BJ (cell line): ENCODE measurements at places on chromosomes 3 and 15.

DNA sequence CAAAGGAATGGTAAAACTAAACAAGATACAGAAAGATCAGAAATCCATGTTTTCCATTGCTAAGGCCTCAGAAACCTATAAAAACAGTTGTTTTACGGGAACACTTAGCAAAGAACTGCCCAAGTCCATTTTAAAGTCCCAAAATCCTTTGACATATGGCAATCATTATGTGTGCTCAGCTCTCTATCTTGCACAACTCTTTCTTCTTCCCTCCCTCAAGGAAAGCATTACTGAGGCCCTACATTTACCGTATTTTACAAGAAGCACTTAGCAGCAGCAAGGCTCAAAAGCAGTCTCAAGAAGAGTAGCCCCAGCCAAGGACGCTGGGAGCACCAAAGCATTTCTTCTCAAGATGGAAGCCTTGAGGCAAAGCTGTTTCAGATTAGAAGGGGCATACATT lies 169.6 kb upstream of the LRTM1 start:
- peak; percentile 31 for DNase-seq

DNA sequence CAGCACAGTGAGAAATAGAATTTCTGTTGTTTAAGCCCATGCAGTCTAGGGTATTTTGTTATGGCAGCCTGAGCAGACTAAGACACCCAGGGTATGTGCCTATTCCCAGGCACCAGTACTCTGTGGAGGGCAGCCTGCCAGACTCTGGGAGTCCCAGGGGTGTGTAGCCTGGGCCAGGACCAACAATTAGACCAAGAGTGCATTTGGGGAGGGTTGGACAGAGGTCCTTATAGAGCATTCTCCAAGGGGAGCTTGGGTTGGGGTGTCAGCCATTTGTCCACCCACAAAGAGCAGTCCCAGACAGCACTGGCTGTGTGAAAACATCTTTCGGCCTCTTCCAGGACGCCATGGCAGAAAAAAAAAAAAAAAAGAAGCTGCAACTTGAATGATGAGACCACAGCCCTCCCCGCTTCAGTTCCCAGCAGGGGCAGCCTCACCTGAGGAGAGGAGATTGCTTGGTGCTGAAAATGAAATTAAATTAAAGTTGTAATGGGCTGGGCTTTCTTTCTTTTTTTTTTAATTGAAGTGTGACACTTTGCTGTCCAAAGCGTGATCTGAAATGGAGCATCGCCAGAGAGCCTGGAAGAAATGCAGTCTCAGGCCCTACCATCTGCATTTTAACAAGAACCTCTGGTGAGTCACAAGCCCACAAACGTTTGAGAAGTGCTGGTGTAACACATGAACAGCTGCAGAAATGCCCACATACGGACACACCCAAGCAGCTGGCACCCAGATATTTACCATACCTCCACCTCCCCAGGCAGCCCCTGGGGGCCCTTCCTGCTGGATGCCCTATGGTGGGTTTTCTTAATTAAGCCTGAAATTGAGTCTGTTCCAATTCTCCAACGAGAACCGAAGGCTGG lies 21.3 kb upstream of the CAV3 start:
- DNase-seq, result peak; percentile 57

DNA sequence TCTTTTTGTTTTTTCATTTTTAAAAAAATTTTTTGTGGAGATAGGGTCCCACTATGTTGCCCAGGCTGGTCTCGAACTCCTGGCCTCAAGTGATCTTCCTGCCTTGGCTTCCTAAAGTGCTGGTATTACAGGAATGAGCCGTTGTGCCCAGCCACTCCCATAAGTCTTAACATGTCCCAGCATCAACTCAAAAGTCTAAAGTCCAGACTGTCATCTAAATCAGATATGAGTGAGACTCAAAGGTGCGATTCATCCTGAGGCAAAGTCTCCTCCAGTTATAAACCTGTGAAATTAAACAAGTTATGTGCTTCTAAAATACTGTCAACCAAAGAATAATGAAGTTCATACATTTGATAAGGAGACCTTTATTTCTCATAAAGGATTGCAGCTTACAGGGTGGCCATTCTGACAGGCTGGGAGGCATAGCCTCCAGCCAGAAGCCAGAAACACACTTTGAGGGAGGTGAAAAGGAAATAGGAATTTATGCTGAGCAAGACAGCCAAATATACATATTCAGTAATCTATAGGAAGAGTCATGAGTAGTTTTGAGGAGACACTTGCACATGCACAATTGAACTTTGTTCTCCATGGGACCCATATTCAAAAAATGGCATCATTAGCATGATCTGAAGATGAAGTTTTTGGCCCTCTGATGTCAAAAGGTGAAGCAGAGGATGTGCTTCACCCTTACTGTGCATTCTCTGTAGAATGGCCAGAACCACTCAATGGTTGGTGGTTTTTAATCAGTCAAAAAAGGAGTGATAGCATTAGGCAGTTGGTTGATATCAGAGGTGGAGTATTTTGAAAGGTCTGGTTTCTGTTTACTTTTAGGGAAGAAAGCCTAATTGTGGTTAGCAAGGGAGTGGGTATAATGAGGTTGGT lies 11.0 kb upstream of the ZNF662 start:
- DNase-seq, result no peak

DNA sequence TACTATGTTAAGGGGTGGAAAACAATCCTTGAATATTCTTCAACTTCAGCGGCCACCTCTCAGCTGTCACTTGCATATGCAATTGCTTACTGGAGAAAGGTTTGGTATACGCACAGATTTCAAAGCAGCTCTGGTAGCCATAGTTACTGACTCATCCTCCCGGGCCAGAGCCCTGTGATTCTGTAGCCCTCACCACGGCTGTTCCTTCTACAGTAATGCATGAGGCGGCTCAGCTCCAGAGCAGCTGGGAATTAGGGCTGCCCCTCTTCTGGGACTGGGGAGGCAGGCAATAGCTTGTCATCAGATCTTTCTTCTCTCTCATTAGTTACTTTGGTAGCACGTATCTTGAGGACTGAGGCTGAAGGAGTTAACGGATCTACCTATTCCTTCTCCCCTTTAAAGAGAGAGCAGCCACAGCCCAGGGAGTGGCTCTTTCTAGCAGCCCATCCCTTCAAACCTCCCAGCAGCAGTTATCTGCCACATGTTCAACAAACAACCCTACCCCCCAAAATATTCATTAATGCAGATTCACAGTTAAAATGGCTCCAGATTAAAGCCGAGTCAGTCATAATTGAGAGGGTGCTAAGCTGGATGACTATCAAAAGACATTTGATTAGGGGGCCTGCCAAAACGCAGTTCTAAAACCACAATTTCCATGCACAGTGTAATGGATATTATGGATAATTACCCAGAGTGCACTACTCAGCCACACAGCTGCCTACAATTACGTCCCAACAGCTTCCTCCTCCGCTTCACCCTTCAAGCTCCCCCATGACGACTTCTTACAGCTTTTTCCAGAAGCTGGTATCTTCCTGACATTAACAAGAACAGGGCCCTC lies 54.7 kb downstream of the ETV5 start:
- DNase-seq, result no peak

DNA sequence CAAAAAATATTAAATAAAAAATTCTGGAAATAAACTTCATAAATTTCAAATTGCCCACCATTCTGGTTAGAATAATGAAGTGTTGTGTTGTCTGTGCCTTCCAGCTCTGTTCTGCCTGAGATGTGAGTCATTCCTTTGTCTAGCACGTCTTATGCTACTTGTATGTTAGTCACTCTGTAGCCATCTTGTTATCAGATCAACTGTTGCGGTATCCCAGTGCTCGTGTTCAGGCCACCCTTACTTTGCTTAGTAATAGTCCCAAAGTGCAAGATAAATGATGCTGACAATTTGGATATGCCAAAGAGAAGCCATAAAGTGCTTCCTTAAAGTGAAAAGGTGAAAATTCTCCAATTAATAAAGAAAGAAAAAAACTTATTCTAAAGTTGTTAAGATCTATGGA lies 527.5 kb downstream of the NAALADL2 start:
- DNase-seq, result peak; percentile 74

GRCh38 chr3:194220901-194221326 lies 85.0 kb downstream of the HES1 start:
- no peak for DNase-seq

GRCh38 chr3:160643994-160644393 lies 33.0 kb upstream of the ARL14 start:
- no peak for DNase-seq

GRCh38 chr3:78312851-78313250 lies 1273.0 kb downstream of the ROBO2 start:
- no peak for DNase-seq

GRCh38 chr15:46034755-46035154 lies 399.9 kb downstream of the SQOR start:
- no peak for DNase-seq

- DNase-seq, result no peak
These were observed 717.7 kb downstream of the GBE1 start for GRCh38 chr3:81043660-81044199.

GRCh38 chr15:35595656-35596055 lies 49.7 kb upstream of the DPH6 start:
- DNase-seq, result no peak

GRCh38 chr3:55330756-55331155 lies 156.3 kb downstream of the WNT5A start:
- peak; percentile 31 for DNase-seq

DNA sequence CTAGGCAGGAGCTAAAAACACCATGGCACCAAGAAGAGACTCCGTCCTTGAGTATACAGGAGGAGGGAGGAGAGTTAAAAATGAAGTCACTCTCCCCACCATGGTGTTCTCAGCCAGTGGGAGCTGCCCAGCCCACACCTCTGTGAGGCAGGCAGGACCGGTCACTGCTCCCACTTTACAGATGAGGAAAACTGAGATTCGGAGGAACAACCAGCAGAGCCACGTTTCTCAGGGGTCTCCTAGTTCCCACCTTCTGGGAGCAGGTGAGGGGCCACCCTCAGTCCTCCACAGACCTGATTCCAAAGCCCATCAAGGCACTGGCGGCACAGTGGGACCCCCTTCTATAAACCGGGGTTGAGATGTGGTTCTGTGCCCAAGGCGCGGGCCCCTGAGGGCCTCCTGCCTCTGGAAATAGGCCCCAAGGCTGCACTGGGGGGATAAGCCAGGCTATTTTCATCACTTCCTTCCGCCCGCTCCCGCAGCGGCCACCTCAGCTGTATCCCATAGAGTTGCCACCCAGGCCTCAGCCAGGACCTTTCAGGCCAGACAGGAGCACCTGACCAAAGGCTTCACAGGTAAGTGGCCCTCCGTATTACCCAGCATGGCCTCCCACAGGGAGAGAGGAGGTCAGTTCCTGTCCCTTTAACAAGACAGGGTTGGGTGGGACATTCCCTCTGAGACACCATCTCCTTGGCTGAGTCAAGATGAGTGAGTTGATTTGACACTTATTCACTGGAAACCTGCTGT lies at the start of gene GP9:
TSS of gene GP9 (plus strand) at position 504 of the 747 bp plus-strand sequence. CDS start 961 bp downstream, outside the sequence.
- no peak for DNase-seq

GRCh38 chr3:16508243-16508578 lies 5.3 kb downstream of the RFTN1 start:
- no peak for DNase-seq
